ENCODE measurements at places on chromosomes 16 and 17.

DNA sequence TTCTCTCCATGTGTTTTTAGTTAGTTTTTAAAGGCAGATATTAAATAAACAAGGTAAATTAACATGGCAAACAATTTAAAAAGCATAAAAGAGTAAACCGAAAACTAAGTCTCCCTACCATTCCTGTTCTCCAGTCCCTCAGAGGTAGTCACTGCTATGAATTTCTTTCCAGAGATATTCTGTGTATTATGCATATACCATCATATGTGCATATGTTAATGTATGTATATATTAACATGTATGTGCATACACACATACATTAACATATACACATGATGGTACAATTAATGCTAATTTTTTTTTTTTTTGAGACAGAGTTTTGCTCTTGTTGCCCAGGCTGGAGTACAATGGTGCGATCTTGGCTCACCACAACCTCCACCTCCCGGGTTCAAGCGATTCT lies 32.5 kb downstream of the TANGO6 start:
- DNase-seq, result no peak

DNA sequence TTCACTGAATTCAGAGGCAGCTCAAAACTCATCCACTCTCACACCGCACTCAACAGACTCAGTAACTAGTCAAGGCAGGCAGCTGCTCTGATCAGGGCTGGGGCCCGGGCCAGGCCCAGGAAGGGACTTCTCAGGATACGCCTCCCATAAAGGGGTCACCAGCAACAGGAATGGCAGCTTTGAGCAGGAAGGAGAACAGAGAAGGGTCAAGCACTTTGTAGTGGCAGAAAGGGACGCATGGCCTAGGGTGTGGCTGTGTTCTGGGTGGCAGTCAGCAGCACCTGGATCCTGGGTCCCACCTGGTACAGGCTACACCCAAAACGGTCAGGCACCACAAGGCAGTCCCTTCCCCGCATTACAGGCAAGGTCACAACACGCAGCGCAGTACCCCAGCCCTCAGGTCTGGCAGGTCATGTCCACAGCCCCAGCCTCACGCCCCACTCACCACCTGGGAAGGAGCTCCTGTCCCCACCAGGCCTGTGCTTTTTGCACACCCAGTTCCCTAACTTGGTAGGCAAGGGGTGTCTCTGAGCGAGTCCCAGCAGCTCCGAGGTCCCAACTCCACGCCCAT lies 99.7 kb downstream of the ZNF778 start:
- no peak for DNase-seq

DNA sequence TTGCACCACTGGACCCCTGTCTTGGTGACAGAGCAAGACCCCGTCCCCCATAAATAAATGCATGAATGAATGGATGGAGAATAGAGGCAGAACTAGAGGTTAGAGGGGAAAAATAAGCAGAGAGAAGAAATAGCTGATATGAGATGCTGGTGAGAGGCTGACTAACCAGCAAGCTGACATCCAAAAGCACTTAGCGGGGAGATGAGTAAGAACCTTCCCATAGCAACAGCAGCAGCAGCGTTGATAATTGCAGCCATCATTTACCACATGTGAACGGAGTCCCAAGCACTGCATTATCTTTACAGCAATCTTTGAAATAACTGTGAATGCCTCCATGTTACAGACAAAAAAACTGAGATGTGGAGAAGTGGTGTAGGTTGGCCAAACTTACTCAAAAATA lies 777.3 kb upstream of the EEF2KMT start:
- no peak for DNase-seq

DNA sequence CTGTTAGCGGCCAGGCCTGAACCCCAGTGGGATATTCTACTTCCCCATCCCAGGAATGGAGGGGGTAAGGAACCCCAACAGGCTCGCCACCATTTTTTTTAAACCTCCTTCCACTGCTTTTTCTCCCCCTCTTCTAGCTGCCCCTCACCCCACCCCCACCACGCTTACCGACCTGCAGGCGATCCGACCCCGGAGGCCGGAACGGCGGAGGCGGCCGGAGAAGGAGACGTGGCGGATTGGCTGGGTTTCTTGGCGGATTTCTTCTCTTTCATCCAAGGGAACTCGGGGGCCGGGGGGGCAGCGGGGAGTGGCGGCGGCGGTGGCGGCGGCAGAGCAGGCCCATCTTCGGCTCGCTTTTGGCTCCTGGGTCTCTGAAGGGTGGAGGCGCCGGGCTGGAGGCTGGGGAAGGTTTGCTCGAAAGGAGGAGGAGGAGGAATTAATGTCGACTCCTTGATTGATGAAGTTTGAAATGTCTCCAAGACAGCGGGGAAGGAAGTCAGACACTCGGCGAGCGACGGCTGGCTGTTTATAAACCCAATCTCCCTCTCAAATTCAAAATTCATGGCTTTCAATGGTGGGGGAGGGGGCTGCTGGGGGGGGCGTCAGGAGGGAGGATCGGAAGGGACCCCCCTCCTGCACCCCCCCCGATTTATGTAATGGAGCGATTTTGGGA lies 424 bp downstream of the HOXB2 start:
- DNase-seq, result peak; percentile 23

GRCh38 chr17:60888812-60889709 lies 211.4 kb downstream of the BCAS3 start:
- no peak for DNase-seq

DNA sequence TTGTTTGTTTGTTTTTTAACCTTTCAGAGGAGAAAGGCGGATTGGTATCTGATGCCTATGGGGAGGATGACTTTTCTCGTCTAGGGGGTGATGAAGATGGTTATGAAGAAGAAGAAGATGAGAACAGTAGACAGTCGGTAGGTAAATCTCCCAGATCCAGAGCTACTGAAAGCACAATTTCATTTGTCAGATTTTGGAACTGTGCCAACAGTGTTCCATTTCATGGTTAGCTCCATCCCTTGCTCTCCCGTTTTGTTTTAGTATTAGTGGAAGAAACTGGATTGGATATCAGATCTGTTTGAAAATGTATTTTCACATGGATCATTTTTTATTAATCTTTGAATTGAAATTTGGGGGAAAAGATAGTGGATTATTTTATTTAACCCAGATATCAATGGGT lies 1.4 kb downstream of the SAP30BP start:
- DNase-seq, result no peak
